Fibroblast of skin of scalp (primary cell): ENCODE measurements at places on chromosomes 6 and 20.

DNA sequence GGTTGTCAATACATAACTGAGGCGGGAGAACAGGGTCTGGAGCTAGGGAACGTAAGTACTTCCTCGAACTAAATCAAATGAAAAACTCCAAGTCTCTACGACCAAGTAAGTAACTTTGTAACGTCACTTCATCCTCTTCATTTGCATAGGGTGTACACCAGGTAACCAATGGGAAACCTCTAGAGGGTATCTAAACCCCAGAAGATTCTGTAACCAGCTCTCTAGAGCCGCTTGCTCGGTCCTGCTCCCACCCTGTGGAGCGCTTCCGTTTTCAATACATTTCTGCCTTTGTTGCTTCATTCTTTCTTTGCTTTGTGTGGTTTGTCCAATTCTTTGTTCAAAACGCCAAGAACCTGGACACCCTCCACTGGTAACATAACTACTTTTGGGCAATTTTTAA lies 133.5 kb upstream of the TMEM170B start:
- DNase-seq = no peak

GRCh38 chr6:136654086-136654485 lies 103.9 kb upstream of the MAP7 start:
- no peak for DNase-seq

DNA sequence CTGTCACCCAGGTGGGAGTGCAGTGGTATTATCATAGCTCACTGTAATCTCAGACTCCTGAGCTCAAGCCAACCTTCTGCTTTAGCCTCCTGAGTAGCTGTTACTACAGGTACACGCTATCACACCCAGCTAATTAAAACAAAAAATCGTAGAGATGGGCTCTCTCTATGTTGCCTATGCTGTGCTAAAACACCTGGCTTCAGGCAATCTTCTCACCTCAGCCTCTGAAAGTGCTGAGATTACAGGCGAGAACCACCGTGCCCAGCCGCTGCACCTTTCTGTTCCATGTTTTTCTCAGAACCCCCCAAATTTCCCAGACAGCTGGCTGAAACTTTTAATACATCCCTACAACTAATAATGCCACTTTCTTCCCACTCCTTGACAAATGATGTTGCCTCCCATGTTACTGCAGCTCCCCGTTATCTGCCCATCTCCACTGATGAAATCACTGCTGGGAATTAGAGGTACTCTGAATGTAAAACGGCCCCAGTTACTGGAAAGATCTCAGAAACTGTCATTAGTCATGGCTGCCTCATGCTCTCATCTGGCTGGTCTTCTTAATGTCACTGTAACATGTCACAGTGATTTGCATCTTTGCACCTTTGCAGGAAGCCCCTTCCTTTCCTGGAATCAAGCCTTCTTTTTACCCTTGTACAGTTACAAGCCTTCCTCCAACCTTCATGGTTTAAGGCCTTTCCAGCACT lies 697.5 kb downstream of the PRKN start:
- no peak for DNase-seq

DNA sequence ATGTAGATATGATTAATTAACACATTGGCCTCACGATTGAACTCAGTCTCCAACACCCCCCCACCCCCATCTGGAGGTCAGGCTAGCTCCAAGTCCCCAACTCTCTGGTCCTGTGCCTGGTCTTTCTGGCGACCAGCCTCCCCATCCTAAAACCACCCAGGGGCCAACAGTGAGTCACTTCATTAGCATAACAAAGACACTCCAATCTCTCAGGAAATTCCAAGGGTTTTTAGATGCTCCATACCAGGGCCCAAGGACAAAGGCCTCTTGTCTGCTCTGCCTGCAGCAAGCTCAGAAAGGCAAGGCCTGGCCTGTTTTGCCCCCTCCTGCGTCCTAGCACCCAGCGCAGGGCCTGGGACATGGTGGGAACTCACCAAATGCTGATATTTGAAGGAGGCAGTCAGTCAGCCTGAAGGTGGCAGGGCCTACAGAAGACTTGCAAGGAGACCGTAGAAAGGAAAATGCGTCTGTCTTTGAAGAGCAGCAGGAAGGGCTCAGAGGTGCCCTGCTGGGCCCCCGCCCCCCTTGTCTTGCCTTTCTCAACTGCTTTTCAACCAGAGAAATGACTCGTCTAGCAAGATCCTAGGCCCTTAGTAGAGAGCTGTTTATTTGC lies 184.7 kb downstream of the CDH4 start:
- DNase-seq = peak; percentile 91

DNA sequence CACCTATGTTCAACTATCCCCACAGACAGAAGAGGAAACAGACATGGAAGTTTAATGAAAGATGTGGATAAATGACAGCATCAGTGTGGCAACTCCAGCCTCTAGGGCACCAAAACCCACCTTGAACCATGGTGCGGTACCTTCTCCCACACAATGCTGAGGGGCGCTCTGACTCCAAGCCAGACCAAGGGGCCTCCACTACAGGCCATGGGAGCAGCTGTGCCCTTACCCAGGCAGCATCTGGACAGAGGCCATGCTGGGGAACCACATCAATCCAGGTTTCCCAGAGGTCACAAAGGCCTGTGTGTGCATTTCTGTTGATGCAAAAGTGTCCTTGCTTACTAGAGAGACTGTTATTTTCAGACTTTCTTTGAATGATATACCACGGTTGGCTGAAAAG lies 4.1 kb downstream of the PRR18 start:
- DNase-seq = no peak

GRCh38 chr6:49648036-49648435 lies 11.4 kb upstream of the RHAG start:
- no peak for DNase-seq

DNA sequence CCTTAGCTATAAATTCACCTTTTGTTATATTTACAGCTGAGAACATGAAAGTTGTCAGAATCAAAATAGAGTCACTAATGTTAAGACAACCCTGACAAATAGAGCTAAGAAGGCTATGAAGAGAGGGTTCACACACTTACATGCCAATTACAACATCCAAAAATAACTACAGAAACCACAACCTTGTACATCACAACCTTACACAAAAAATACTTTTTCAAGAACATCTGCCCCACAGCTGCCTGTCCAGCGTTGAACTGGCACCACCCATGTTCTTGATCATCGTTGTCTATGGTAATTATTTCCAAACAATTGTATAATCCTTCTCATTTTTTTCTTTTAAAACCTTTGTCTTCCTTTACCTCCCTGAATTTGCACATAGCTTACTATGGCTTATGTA lies 231.2 kb upstream of the FKBP1C start:
- DNase-seq = no peak

DNA sequence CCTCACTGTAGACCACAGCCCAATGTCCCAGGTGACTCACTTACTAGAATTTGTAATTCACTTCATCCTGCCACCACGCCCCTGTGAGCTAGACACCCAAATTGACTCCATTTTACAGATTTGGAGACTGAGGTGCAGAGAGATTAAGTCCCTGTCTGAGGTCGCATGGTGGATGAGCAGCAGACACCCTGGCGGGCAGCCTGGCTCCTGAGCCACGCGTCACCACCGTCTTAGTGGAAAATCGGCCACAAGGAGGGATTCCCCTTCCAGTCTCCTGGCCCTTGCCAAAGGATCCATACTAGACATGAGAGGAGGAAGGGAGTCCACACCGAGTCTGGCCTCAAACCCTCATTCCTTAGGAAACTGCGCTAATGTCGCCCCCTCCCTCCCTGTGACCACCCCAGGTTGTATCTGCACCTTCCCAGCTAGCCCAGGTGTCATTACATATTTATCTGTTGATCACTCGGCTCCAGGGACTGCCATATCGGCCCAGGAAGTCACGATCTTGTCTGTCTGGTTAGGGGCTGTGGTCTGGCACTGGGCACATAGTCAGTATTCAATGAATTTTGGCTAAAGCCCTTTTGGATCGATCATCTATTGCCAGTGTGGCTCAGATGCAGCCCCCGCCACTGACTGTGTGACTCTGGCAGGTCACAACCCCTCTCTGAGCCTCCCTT lies 25.7 kb upstream of the PTGIS start:
- DNase-seq = no peak

- no peak for DNase-seq
Measured at GRCh38 chr6:133190912-133191311, 50.2 kb upstream of the EYA4 start.

GRCh38 chr6:125983246-125983945 lies 2.9 kb upstream of the TRMT11 start:
- DNase-seq = peak; percentile 84
